Activated CD4-positive, alpha-beta T cell treated with anti-CD3 and anti-CD28 coated beads, Interleukin-2, amount 10 ng/mL, durations not matched to agents 7 days and 5 days (primary cell): ENCODE measurements at places on chromosomes 2 and 18. TPM values are rescaled to one million over a fixed set of nuclear protein-coding genes. Genes with fewer than 3 reads are reported as not detected.
A peak's percentile ranks its signal among the peaks of the same experiment; 100 is the strongest.

DNA sequence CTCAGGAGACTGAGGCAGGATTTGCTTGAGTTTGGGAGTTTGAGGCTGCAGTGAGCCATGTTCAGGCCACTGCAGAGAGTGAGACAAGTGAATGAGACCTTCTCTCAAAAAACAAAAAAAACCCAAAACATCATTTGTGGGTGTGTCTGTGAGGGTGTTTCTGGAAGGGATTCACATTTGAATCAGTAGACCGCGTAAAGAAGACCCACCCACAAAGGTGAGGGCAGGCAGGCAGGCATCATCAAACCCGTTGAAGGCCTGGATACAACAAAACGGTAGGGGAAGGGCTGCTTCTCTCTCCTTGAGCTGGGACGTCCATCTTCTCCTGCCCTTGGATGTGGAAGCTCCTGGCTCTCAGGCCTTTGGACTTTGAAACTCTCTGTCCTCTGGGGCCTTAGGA is 25.4 kb downstream of the CDKL4 start:
- DNase-seq: no peak

GRCh38 chr2:241187101-241187917 is 1.2 kb upstream of the ANO7 start:
- no peak for DNase-seq

DNA sequence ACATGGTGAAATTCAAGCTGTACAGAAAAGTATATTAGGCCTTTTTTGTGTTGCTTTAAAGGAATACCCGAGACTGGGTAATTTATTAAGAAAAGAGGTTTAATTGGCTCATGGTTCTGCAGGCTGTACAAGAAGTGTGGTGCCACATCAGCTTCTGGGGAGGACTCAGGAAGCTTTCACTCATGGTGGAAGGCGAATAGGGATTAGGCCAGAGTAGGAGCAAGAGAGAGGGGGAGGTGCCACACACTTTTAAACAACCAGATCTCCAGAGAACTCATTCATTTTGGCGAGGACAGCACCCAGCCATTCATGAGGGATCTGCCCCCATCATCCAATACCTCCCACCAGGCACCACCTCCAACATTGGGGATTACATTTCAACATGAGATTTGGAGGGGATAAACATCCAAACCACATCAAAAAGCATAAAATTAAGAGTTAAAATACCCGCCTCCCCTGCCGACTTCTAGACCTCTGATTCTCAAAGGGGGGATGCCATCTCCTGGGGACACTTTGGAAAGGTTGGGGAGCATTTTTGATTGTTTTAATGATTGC is 15.1 kb upstream of the LIPG start:
- DNase-seq: no peak

DNA sequence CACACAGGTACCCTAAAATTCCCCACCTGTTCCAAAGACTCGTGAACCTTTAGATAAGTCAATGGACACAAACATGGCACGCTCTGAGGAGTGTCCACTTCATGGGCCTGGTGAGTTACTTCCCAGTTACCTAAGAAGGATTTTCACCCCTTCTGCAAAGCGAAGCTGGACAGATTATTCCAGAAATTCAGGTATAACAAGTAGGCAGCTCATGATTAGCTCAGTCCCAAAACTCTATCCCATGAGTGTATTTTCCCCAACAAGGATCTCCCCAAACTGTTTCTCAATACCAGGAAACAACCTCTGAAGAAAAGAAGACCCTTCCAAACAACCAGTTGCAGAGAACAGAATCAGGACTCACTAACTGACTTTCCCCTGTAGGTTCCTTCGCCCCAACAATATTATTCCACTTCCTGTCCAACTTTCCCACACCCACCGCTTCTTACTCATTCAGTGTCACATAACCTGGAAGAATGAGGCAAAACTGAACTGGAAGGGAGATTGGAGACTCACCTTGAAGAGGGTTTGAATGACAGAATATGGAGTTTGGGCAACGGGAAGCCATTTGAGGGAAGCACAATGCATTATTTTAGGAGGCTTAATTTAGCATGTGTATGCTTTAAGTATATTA is 120.1 kb downstream of the ANTXR1 start:
- no peak for DNase-seq

- DNase-seq: no peak
Measured at GRCh38 chr2:207704671-207705070, 6.8 kb upstream of the CCNYL1 start.

GRCh38 chr2:17780546-17780945 is 26.6 kb downstream of the GEN1 start:
- no peak for DNase-seq

DNA sequence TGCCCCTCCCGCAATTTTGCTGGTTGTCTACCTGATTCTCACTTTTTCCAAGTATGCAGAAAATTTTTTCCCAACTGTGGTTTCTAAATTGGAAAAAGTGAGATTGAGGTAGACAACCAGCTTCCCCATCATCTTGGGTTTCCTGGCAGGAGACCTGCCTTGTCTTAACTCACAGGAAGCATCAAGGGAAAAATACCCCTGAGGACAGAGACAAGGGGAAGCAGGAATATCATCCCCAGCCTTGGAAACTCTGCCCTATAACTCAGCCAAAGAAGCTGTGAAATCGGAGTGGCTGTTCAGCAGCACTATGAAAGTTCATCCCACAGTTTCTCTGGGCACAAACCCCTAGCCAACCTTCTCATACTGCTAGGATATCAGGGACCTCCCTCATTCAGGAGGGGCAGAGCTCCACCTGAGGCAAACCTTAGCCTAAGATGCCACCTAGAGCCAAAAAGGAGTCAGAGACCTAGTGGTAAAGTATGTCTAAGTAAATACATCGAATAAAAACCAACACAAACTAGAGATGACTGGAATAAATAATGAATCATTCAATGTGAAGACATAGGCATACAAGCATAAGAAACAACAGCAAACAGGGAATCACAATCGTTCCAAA is 68.2 kb downstream of the ZSWIM2 start:
- no peak for DNase-seq

DNA sequence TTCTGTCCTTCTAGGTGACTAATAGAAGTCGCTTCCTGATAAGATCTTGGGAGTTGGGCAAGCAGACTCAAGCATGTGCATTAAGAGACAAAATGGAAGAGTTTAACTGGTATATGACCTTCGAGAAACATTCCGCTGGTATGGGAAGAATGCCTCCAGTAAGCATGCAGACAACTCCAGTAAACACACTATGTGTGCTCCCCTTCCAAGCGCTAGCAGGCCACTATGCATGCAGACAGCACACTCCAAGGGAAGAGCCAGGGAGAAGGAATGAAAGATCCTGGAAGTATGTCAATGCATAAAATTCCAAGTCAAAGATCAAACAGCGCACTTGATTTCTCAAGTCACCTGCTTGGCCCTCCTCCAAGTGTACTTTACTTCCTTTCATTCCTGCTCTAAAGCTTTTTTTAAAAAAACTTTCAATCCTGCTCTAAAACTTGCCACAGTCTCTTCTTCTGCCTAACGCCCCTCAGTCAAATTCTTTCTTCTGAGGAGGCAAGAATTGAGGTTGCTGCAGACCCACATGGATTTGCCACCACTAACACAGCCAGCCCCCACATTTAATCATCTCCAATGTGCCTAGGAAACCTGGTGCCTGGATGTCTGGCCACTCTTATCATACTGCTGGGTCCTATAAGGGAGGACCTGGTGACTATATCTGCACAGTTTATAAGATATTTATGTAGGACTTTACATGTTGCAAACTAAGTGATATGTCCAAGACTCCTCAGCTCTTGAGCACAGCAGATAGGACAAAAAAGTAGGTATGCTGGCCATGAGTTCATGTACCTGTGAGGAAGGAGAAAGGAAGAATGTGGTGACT is 239.8 kb downstream of the PDE11A start:
- DNase-seq: no peak

- DNase-seq: peak; percentile 54
Measured at GRCh38 chr2:44941551-44942234, at the start of gene SIX3. SIX3 (plus strand) TSS chr2:44941702; CDS start chr2:44942105, 403 bp downstream.

DNA sequence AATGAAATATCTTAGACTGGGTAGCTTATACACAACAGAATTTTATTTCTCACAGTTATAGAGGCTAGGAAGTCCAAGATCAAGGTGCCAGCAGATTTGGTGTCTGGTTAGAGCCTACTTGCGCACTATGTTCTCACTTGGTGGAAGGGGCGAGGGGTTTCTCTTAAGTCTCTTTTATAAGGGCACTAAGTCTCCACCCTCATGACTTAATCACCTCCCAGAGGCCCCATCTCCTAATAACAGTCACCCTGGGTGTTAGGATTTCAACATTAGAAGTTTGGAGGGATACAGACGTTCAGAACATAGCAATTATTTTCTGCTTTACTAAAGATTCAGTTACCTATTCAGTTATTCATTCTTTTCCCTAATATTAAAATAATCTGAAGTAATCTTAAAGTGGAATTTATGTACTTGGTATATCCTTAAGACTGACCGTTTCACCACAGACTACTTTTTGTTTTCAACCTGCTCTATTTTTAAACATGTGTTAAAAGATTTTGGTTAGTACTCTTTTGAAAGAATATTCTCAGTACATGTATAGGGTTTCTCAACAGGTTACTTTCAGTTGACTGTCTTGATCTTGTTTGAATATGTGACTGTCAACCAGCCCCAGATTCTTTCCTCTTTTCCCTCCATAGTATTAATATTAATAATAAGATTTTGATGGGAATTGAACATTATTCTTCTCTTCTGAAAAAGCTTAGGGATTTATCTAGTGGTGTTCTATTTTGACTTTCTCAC is 130.0 kb downstream of the TAF4B start:
- no peak for DNase-seq

DNA sequence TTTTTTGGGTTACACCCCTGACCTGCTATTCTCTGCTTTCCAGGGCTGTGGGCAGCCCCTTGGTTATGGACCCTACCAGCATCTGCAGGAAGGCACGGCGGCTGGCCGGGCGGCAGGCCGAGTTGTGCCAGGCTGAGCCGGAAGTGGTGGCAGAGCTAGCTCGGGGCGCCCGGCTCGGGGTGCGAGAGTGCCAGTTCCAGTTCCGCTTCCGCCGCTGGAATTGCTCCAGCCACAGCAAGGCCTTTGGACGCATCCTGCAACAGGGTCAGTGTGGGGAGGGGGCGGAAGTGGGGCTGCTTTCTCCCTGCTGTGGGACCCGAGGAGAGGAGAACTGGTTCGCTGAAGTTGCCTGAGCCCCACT is 9.7 kb upstream of the WNT10A start:
- DNase-seq: no peak

- DNase-seq: no peak
Measured at GRCh38 chr2:47282621-47283272, 120.2 kb upstream of the MSH2 start.

- DNase-seq: no peak
Measured at GRCh38 chr2:46073540-46074046, 223.6 kb upstream of the EPAS1 start.

- DNase-seq: no peak
Measured at GRCh38 chr2:100052650-100053049, 89.7 kb downstream of the AFF3 start.

DNA sequence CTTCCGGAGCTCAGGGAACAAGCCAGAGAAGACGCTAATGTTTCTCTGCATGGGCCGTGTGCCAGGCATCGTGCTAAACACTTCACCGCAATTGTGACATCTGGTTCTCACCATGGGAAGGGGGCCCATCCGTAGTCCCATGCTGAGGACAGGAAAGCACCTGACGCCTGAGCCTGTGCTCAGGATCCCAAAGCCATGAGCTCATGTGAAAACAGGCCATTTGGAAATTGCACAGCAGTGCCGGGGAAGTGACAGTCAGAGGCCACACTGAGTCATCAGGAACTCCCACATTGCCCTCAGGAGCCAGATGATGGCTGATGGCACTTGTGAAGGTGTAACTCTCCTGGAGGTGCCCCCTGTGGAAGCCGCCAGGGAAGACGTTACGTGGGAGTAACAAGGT is 141.0 kb downstream of the INHBB start:
- DNase-seq: no peak

- DNase-seq: no peak
Measured at GRCh38 chr2:228927028-228928010, 343.8 kb downstream of the PID1 start.

DNA sequence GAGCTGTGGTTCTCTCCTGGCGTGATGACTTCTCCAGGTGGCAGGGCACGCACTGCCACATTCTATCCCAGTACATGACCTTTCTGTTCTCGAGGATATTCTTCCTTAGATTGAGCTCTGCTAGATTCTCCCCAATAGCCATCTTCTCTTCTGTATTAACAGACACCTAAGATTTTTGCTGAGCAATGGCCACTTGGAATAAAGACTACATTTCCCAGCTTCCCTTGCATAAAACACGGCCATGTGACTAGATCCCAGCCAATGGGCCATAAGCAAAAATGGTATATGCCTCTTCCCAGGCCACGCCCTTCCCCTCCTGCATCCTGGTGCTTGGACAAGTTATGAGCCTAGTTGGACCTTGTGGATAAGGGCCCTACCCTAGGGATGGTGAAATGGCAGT is 82.1 kb downstream of the EIF2AK3 start:
- DNase-seq: no peak

DNA sequence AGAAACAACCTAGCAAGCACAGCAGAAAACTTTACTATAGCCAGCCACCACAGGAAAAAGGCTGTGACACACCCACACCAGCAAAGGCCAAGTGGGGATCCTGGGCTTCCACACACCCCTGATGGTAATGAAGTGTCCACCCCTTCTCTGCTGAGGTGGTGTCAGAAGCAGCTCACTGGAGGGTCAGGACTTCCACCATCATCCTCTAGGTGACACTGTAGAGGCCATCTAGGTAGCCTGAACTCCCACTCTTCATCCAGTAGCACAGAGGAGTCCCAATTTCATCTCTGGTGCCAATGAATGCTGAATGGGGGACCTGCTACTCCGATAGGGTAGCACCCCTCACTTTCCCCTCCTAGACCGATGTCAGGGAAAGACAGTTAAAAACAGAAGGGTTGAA is 1544.4 kb downstream of the LRP1B start:
- DNase-seq: no peak

DNA sequence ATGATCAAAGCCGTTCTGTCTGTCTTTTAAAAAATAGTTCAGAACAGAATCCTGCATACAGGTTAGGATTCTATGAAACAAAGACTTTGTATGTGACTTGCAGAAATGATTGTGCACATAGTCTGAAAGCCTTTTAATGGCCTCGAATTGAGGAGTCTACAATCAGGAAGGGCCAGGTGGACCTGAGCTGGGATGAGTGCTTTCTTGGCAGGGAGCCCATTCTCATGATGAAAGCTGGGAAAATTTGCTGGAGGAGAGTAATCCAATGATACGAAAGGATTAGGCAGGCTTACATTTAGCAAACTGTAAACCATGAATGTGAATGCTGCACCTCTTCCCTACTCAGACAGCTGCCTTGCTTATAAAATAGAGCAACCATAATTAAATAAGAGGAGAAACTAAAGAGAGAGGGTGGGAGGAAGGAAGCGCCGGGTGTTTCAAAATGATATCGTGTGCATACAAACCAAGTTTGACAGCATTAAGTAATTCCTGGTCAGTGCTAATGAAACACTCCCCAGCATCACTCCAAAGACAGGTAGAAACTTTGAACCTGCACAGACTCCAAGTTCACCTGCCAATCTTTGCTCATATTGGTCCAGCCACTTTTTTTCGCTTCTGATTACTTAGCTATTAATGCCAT is 23.7 kb upstream of the CXCR4 start:
- no peak for DNase-seq

- DNase-seq: no peak
Measured at GRCh38 chr2:8980096-8980495, 23.4 kb downstream of the MBOAT2 start.

The GRHL1 gene
- 0.27 TPM for total RNA-seq

The RTN4 gene
- total RNA-seq: 77.1 TPM

The CNGA3 gene
- not detected for total RNA-seq

The RFTN2 gene
- not detected for total RNA-seq

The RSAD2 gene
- 101 TPM for total RNA-seq

The LOXL3 gene
- 0.15 TPM for total RNA-seq

The MSH6 gene
- total RNA-seq: 87.7 TPM

The STARD6 gene
- total RNA-seq: not detected

The TEX44 gene
- total RNA-seq: not detected

The CPS1 gene
- total RNA-seq: 0.48 TPM

The MTLN gene
- total RNA-seq: 32.2 TPM

The CHRNA1 gene
- not detected for total RNA-seq
